ENCODE measurements at places on chromosomes 3 and 15.
A peak's percentile ranks its signal among the peaks of the same experiment; 100 is the strongest.

GRCh38 chr3:10437272-10437994, 68.0 kb downstream of the ATP2B2 start:
- peak; percentile 37 for DNase-seq

DNA sequence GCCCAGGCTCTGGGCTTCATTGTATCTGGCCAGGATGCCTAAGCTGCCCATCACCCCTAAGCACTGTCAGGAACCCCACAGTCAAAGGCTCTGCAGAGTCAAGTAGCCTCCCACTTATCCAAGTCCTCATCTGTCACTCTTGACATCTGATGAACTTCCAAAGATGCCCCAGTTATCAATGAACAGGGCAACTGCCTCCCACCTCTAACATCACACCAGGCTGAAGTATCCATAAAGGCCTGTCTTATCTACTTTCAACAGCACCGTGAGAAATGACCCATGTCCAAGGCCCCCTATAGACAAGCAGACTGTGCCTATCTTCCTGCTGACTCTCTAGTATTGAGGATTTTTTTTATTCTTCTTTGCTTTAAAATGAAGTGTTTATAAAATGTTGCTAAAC, 56.4 kb downstream of the TRIM69 start:
- DNase-seq, result no peak

DNA sequence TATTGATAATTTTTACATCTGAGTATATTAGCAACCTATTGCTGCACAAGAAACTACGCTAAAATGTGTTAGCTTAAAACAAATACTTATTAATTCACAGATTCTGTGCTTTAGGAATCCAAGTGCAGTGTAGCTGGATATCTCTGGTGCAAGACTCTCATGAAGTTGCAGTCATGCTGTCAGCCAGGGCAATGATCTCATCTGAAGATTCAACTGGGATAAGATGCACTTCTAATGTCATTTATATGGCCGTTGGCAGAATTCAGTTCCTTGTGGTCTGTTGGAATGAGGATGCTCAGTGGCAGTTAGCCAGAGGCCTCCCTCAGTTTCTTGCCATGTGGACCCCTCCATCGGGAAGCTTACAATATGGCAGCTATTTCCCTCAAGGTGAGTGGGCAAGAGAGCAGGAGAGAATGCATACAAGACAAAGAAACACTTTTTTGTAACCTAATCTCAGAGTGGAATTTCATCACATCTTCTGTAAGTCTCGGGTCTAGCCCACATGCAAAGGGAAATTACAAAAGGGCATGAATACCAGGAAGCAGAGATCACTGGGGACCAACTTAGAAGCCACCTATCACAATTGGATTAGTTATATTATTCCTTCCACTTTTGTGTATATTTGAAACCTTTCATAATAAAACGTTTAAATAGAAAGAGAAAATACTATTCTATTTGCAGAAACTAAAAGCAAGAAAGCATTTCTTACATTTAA, 61.6 kb downstream of the DPH6 start:
- no peak for DNase-seq

GRCh38 chr3:191381303-191381702, 51.0 kb upstream of the UTS2B start:
- DNase-seq, result no peak

DNA sequence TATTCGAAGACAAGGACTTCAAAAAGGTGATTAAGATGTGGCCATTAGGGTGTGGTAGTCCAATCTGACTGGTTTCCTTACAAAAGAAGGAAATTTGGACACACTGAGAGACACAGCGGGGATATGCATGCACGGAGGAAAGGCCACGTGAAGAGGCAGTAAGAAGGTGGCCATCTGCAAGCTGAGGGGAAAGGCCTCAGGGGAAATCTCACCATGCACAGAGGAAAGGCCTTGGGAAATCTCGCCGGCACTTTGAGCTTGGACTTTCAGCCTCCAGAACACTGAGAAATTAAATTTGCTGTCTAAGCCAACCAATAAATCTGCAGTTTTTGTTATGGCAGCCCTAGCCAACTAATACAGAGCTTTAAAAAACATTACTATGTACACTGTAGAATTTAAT, 78.8 kb downstream of the DLG1 start:
- DNase-seq, result no peak

- no peak for DNase-seq
Observed at GRCh38 chr3:24474862-24475261, 19.8 kb downstream of the THRB start.

DNA sequence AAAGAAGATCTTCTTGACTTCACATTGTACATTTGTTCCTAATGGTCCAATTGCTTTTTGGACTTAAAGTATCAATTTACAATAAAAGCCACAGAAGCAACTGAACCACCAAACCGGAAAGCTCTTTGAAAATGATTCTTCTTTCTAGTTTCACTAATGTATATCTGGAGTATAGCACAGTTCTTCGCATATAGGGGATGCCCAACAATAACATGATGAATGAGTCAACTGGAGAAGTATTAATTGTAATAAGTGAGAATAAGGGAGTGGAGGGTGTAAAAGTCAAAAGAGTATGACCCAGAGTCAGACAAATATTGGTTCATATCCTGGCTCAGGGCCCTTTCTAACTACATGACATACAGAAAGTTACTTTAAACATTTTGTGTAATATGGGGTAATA, 425.2 kb downstream of the ZBTB20 start:
- no peak for DNase-seq

GRCh38 chr3:39990532-39990931, 181.1 kb downstream of the MYRIP start:
- DNase-seq, result peak; percentile 47

DNA sequence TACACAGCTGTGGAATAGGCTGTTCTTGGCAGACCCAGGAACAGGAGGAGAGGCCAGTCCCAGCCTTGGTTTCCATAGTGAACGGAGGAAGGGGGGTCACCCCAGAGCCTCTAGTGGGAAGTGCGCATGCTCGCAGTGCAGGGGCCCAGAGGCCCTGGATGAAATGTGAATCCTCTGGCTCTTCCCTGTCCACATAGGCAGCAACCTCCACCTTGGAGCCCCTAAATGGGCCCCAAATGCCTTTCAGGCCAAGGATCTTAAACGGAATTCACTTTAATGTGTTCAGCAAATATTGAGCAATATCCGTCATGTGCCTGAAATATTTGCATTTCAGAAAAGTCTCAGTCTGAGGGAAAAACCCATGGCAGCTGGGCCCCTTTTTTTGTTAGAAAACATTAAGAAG, 3.3 kb upstream of the NDN start:
- DNase-seq, result no peak

GRCh38 chr3:29642393-29643033, 361.6 kb downstream of the RBMS3 start:
- DNase-seq, result peak; percentile 77

All from ACHN (cell line).